Cardiac septum (tissue), 1 donor: ENCODE measurements at places on chromosomes 16 and 17.
A peak's percentile ranks its signal among the peaks of the same experiment; 100 is the strongest.

- no peak for DNase-seq
Measured at GRCh38 chr17:62690168-62690897, 62.9 kb downstream of the MRC2 start.

DNA sequence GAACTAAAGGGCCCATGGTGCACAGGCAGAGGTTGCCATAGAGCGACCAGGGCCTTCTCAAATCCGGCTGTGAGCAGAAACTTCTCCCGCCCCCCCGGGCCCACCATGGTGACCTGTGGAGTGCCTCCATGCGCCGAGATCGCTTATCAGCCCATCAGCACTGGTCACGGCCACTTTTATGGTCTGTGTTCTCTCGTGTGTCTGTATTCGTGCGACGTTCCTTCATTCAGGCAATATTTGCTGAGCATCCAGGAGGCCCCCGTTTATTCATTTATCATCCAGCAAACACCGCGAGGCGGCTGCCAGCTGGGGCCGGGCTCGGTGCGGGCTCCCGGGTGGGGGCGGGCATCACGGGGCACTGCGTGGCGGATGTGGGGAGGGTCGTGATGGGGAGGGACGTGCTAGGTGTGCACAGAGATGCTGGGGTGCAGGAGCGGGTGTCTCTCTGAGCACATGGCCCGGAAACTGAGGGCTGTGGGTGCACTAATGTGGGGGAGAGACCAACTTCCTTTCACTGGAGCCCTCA lies 88.0 kb upstream of the CBX4 start:
- no peak for DNase-seq

GRCh38 chr16:65070831-65071432 lies 50.9 kb downstream of the CDH11 start:
- DNase-seq: no peak

GRCh38 chr16:2777903-2778629 lies 986 bp upstream of the ELOB start:
- peak; percentile 44 for DNase-seq

GRCh38 chr17:16440901-16441629 lies 25.7 kb downstream of the TRPV2 start:
- DNase-seq: no peak

DNA sequence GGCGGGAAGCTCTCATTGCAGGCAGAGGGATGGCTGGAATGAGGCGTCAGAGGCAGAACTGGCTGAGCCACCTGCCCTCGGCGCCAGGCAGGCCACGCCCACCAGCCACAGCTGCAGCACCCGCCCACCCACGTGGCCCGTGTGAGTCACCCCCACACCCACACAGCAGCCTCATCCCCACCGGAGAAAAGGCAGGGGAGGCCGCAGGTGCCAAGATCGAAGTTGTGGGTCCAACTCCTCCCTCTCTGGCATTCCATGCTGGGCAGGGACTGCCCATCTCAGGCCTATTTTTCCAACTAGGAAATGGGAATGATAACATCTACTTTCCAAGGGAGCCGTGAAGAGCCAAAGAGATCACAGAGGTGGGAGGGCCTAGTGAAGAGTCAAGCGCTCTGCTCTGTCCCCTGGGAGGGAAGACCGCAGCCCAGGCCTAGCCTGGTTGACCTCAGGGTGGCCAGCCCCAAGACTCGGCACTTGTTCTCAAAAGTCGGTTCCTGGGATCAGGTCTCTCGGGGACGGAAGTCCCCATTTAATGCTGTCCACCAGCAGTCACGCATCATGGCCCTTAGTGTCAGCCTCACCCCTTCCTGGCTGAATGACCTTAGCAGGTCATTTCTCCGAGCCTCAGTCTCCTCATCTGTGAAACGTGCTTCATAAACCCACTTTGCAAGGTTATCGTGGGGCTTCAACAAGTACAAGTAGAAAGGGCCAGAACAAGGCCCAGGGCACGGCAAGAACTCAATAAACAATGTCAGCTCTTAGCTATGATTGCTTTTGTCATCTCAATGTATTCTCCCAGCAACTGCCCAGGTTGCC lies at the start of gene TRPV3:
TSS of gene TRPV3 (minus strand) at position 45 of the 816 bp plus-strand sequence. CDS start 2,962 bp downstream, outside the sequence.
- DNase-seq: no peak

DNA sequence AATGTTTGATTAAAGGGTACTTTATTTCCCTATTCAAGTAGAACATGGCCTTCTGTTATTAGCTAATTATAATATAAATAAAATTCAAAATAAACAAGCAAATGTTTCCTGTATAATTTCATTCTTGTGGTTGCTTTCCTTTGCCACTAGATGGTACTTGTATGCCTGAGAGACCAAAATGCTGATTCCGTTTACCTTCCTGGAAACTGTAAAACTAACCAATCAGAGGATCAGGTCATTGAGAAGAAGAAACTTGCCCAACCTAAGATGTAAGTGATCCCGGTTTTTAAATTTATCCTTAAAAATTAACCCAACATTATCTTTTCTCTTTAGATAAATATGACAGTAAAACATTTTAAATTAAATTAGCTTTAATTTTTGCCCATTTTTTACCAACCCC lies 8.1 kb upstream of the ABCA5 start:
- no peak for DNase-seq

DNA sequence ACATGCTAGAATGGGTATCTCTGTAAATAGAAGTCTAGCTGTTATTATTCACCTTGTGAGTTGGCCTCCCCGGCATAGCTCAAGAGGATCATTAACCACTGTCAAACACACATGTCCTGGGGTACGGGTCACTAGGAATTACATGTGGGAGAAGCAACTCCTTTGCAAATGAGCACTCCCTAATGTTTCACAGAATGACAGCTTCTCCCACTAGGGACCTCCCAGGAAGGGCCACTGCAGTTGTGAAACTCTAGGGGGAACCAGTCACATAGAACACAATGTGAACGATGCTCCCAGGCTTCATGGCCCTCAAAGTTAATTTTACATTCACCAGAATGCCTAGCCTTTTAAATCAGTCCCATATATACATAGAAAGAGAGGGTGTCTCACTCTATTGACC lies 12.4 kb upstream of the ZNF19 start:
- DNase-seq: no peak
